AG04450 (cell line): ENCODE measurements at places on chromosomes 1 and 21. TPM values are rescaled to one million over a fixed set of nuclear protein-coding genes. Genes with fewer than 3 reads are reported as not detected.

DNA sequence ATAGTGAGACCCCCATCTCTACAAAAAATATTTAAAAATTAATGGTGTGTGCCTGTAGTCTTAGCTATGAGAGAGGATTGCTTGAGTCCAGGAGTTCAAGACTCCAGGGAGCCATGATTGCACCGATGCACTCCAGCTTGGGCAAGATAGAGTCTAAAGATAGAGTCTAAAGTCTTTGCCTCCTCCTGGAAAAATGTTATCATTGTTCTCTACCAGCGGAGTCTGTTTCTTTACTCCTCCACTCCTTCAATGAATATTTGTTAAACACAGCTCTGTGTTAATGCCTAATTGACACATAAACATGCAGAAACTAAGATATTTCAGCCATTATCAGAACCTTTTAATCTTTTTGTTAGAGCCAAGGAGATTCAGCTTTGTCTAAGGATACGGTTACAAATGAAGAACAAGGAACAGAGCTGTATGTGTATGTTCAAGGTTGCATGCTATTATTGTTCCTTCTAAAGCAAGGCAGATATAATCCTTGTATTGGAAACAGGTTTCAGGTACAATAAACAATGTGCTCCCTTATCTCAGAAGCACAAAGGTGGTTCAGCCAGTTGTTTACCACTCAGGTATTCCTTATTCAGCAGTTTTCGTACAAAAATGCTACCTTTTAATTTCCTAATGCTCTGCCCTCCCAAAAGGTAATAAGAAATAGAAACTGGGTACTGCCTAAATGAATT is 15.4 kb downstream of the OVAAL start:
- no peak for DNase-seq

GRCh38 chr1:180094705-180095295 is 59.9 kb upstream of the QSOX1 start:
- peak; percentile 24 for DNase-seq

KCNJ10 gene
- polyA plus RNA-seq = not detected in 2 replicates

APH1A gene
- 117 and 121 TPM in 2 replicates for polyA plus RNA-seq

DNA sequence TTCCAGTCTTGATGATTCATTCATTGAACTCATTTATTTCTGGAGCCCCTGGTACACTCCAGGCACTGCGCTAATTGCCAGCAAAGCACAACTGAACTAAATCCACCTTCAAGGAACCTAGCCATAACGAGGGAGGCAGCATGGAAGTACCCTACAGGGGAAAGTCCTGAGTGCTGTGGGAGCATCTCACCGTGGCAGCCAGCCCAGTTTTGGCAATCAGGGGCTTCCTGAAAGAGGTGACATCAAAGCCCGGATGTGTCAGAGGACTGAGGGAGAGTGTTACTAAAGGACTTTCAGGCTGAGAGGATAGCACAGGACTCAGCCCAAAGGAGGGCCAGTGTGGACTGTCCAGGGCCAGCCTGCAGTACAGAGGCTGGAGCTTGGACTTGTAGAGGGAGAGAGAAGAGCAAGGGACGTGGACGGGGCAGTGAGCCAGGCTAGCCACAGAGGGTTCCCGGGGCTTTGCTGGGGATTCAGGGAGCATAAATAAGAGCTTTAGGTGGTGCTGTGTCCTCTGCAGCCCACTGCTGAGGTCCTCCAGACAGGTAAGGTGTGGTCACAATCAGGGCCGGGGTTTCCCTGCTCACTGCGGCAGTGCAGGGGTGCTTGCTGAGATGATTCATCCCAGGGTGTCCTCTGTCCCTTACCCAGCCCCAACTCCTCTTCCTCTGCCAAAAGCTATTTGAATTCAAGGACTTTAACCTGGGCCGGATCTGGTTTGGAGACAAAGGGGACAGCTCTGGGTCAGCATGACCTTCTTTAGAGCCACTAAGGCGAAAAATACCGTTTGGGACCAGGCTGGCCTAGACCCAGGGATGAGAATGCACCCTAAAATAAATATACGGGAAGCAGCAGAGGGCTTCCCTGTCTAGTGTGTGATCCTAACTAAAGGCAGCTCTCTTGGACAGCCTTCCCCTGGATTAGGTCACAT is 128.3 kb downstream of the EDEM3 start:
- DNase-seq = no peak

KISS1 gene
- 3.4 and 7.0 TPM in 2 replicates for polyA plus RNA-seq

DNA sequence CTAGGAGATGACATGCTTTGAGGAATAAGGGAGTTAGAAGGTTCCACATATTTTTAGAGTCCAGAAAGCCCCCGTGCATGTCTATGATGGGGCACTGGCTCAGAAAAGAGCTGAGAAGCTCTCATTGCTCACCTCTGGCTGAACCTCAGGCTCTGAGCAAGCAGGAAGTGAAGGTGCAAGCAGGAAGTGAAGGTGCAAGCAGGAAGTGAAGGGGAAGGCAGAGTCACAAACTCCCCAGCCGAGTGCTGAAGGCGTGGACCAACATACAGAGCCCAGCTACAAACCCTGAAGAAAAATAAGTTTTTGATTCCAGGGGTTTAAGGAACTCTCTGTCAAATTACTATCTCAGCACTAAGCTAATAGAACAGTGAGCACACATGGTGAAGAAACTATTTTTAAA is 7.0 kb downstream of the KRTAP10-8 start:
- no peak for DNase-seq

RNF223 gene
- not detected in 2 replicates for polyA plus RNA-seq

RXRG gene
- not detected in 2 replicates for polyA plus RNA-seq

GRCh38 chr1:242522996-242523718 is 1.3 kb downstream of the PLD5 start:
- DNase-seq = no peak

TSPEAR gene
- polyA plus RNA-seq = not detected in 2 replicates

AVPR1B gene
- polyA plus RNA-seq = not detected in 2 replicates

DNA sequence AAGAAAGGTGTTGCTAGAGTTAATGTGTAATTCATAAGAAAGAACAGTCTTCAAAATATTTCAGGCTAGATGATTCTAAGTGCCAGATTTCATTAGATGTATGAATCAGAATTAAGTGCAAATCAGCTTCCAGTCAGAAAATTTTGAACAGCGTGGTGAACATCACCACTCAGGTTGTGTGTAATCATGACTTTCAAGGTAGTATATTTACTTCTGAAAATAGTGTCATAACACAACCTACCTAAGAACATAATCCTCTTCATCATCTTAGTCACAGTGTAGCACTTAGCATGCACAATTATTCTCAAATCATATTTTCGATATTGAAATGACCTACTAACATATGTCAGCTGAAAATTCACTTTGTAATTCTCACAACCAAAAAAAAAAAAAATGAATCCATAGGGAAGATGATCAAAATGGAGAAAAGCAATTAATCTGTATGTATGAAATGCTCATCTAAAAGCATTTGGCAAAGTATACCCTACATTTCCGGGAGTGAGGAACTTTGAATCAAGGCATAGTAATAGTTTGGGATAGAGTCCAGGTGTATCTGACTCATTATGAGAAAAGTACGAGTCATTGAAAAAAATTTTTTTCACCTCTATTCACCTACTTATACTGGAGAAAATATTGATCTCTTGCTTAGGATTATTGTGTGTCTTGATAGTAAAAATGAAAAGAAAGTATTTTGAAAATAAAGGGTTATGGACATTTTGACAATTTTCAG is 221.8 kb upstream of the CHRM3 start:
- DNase-seq = no peak

GRCh38 chr1:67676946-67677345 is 8.1 kb upstream of the GADD45A start:
- no peak for DNase-seq

DNA sequence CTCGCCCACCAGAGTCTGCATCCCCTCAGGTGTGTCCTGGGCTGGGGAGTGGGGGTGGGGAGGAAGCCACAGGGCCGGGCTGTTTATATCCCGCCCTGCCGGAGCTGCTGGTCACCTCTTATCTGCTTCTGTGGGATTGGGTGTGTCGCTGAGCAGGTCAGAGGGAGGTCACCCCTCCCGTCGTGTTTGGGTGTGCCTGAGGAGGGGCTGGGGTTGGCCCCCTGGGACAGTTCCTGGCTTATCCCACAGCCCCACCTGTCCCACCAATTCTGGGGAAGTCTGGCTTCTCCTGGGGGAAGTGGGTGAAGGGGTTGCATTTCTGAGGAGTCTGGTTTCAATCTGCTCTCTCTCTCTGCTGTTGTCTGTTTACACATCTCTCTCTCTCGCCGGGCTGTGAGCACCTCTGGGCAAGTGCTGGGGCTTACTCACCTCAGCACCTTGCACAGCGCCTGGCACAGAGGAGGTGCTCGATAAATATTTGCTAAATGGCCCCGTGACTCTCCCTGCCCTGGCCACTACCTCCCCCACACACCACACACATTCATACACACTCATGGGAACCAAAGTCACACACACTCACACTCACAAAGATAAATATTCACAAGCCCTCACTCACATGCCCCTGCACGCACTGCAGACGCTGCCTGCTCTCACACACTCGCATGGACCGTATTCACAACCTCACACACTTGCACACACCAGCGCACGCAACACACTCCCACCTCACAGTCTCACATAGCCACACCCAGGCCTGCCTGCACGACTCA is 8.3 kb downstream of the ELF3 start:
- no peak for DNase-seq

- DNase-seq = no peak
These were observed 34.6 kb downstream of the OBSCN start for GRCh38 chr1:228242409-228242808.

PGLYRP3 gene
- polyA plus RNA-seq = not detected in 2 replicates

LCK gene
- not detected in 2 replicates for polyA plus RNA-seq

- DNase-seq = no peak
These were observed at the start of gene SEMA4A for GRCh38 chr1:156153362-156153761. Gene SEMA4A, plus strand, starts transcription at chr1:156153585. Its CDS starts 994 bp downstream, at chr1:156154579.

- DNase-seq = no peak
These were observed 65.8 kb upstream of the F3 start for GRCh38 chr1:94607398-94607797.

DNA sequence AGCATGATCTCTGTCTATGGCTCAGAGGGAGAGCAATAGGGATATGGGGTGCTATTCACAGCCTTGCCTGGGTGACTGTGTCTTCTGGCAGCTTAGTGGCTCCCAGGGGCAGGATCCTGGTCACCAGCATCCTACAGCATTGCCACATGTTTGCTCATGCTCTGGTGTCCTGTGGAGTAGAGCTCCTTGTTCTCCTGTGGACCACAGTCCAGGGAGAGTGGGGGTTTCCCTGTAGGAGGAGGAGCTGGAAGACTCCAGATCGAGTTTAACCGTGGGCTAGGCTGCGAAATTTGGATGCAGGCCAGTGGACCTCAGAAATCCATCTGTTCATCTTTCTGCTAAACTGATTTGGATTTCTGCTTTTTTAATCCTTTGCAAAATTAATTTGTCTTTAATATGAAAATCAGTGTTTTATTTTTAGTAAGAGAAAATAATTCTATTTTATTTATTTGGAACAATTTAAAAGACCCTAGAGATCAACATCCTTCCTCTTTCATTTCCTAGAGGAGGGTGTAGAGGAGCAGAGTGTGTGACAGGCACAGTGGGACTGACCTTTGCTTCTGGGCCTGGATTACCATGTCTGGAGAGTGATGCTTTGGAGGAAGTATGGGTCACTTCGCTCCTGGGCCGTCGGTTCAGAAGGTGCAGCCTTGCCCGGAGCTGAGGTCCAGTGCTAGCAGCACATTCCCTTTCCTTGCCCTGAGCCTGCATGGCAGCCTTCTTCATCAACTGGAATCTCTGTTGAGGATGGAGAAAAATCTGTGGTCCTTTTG is 17.4 kb downstream of the ADARB1 start:
- DNase-seq = no peak

CLCA1 gene
- polyA plus RNA-seq = not detected in 2 replicates

DNA sequence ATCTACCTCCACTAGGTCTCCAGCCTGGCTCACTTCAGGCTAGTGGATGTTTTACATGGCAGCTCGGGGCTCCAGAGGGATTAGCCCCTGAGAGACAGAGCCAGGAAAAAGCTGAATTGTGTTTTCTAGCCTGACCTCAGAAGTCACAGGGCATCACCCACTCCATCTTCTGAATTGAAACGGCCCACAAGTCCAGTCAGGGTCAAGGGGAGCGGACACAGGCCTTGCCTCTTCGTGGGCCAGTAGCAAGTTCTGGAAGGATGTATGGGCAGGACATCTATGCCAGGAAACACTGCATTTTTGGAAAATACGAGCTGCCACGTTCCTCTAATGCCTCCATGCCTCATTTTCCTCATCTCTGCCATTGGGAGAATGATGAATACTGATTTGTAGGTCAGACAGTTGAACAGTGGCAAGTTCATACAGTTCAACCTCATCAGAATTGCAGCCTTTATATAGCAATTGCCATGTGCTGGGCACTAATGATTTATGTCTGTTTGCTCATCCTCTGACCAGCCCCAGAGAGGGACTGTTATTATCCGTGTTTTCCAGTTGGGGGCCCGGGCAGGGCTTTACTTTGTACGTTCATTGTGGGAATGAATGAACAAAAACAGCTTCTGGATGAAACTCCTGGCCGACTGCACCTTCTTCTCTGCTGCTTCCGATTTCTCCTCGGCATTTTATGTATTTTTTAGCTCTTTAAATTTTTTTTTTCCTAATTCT is 23.2 kb upstream of the PCBP3 start:
- no peak for DNase-seq

- DNase-seq = no peak
These were observed 491.0 kb downstream of the MATN1 start for GRCh38 chr1:30232288-30232899.

DNA sequence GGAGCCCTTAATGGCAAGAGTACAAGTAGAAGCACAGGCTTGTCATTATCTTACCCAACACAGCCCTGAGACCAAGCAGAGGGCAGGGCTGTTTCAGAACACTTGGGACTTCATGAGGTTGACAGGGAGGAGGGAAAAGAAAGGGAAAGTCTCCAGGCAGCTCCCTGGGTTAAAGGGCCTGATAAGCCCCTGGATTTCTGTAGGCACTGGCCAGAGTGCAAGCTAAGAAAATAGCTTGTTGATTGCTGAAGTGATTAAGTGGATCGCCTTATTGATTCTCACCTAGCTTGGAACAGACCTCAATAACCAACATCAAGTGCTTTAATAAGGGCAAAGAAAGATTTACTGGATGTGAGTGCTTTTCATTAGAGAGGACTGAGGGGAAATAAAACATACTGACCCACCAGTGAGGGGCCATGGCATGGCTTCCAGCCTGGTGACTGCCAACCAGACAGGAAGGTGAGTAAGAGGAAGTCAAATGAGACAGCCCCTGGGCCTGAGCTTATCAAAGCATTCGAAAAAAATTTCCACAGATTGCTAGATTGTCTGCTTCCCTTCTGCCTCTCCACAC is 121.4 kb upstream of the NFIA start:
- DNase-seq = no peak

DNA sequence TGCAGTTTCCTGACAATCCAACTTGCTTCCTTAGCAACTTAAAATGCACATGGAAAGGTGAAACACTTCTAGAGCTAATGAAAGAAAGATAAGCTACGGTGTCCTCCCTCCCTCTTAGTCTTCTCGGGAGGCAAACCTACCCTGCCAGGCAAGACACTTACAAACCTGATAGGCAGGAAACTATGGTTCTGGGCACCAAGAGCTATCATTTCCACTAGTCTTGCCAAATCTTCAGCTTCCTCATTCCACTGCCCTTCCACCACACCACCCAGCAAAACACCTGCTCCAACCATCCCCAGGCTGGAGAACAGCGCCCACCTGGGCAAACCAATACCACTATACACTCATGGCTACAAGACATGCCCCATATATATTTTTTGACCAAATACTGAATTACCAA is 15.2 kb downstream of the NDC1 start:
- no peak for DNase-seq

GRCh38 chr1:235775246-235775860 is 91.4 kb downstream of the LYST start:
- no peak for DNase-seq

RGL1 gene
- polyA plus RNA-seq = 10.1 and 11.1 TPM in 2 replicates
